ENCODE measurements at places on chromosomes 2 and 18.

DNA sequence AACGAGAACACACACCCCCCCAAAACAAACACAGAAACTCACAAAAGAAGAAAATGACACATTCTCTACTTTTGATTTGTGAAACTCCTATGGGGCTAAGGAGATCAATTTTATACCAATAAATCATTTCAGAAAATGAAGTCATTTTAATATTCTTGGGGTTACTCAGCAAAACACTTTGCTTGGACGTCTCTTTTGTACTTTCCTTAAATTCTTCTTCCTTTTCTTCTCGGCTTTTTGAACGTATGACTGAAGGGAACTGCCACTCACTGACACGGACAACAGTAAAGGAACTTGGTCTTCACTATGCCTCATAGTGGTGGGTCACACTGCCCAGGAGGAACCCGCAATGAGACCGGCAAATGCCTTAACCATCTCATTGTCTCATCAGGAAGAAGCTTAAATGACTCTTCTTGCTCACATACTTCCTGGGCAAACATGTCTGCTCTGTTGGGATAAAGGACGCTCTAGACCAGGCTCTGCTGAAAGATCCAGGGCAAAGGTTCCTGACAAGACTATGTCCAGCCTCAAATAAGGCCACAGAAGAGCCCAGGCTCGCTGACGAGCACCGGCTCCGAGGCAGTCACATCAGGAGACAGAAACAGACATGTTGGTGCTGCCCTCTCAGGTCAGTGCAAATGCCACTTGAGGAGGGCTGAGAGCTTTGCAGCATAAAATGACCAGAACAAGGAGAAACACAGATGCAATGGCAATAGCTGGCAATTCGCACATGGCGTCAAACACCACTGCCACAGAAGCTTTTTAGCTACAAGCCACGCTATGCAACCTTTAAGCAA is 205.5 kb downstream of the TGIF1 start:
- no peak for DNase-seq

- DNase-seq: no peak
These were observed 46.4 kb upstream of the SPP2 start for GRCh38 chr2:234003972-234004617.

DNA sequence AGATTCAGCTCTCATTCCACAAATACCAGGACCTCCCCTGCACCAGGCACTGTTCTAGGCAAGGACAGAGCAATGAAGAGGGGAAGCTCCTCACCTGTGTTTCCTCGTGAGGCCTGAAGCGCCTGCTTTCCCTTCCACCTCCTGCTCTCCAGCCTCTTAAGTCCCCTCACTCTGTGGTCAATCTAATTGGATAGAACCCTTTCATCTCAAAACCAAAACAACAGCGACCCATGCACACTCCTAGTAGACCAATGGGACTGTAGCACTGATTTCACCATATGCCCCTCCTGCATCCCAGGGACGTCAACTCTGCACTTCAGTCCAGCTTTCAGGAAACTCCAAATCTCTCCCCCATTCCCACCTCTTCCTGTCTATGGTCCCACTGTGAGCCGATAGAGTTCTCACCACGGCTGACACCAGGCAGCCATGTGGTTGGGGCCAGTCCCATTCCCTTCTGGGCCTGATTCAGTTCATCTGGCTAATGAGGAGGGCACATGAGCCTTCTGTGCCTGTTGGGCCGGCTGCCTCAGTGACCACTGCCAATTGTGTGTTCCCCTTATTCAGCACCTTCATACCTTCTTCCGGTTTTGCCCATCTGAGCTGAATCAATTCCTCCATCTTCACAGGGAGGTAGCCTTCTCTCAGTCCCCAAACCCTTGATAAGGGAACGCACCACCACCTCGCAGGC is 33.3 kb upstream of the MAT2A start:
- DNase-seq: no peak

GRCh38 chr2:165660361-165660760 is 133.7 kb downstream of the GALNT3 start:
- no peak for DNase-seq

- no peak for DNase-seq
These were observed 7.2 kb downstream of the AGAP1 start for GRCh38 chr2:235500761-235501672.

- no peak for DNase-seq
These were observed 9.8 kb downstream of the FZD7 start for GRCh38 chr2:202043475-202043874.

GRCh38 chr2:134153294-134153880 is 100.5 kb upstream of the MGAT5 start:
- DNase-seq: no peak

DNA sequence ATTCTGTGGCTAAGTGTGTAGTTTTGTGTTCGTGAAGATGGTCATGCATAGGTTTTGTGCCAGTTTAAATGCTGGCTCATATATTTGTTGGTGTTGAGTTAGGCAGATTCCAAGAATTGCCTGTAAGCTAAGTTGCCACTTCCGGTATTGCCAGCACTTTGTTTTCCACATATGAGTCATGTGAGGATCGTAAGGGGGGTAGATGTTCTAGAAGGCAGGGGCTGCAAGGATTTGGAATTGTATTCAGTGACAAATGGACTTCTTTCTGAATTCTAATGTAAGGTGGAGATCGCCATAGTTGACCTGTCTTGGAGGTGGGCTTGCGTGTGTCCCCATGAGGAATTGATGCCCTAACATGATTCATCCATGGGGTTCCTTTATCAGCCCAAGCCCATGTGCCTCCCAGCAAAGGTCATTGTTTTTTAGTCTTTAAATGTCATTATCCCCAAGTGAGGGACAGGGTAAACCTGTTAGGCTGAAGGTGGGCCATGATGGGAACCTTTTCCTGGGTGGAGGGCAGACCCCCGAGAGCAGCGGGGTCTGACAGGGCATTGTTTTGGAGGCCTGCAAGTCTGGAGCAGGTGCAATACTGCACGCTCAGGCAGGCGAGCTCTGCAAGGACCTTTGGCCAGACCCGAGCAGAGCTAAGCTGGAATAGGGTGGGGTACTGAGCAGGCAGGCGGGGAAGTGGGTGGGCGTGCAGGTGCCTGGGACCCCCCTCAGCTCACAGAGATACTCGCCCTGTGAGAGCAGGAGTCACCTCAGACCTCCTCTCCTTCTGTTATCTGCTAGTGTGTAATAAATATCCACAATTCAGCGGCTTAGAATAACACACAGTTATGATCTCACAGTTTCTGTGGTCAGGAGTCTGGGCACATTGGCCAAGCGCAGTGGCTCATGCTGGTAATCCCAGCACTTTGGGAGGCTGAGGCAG is 77.4 kb downstream of the LRRFIP1 start:
- no peak for DNase-seq

GRCh38 chr2:234569776-234570430 is 73.0 kb upstream of the ARL4C start:
- DNase-seq: no peak

- DNase-seq: no peak
These were observed 94.2 kb upstream of the EFEMP1 start for GRCh38 chr2:56017784-56018183.

GRCh38 chr2:41145066-41145465 is 693.2 kb upstream of the SLC8A1 start:
- no peak for DNase-seq

GRCh38 chr2:240579071-240579762 is 7.3 kb upstream of the CAPN10 start:
- DNase-seq: no peak

DNA sequence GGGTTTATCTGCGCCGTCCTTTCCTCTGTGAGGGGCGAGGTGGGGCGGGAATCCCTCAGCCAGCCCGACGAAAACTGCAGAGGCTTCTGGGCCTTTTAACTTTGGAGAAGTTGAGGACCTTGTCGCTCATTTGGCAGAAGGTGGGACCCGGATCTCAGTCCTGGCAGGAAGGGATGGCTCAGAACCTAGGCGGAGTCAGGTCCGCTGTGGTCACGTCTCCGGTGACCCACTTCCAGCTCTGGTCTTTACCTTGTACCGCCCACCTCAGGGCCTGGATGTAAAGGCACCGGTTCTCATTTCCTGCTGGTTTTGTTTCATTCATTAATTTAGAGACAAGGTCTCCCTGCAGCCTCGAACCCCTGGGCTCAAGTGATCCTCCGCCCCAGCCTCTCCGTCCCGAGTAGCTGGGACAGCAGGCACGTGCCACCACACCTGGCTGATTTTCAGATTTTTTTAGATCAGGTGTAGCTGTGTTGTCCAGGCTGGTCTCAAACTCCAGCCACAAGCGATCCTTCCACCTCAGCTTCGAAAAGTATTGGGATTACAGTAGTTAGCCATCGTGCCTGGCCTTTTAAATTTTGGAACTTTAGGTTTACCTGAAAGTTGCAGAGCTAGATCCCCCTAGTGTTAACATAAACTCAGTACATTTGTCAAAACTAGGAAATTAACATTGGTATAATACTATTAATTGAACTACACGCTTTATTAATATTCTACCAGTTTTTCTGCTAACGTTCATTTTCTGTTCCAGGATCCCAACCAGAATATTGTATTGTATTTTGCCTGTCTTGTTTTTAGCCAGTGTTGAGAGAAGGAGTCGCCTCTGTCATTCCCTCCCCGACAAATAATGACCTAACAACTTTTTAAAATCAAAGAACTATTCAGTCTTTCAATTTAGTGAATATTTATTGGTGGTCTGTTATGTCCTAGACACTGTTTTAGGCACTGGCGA is 852 bp downstream of the POLI start:
- DNase-seq: no peak

- DNase-seq: no peak
These were observed 189.6 kb upstream of the SP5 start for GRCh38 chr2:170525566-170525900.

DNA sequence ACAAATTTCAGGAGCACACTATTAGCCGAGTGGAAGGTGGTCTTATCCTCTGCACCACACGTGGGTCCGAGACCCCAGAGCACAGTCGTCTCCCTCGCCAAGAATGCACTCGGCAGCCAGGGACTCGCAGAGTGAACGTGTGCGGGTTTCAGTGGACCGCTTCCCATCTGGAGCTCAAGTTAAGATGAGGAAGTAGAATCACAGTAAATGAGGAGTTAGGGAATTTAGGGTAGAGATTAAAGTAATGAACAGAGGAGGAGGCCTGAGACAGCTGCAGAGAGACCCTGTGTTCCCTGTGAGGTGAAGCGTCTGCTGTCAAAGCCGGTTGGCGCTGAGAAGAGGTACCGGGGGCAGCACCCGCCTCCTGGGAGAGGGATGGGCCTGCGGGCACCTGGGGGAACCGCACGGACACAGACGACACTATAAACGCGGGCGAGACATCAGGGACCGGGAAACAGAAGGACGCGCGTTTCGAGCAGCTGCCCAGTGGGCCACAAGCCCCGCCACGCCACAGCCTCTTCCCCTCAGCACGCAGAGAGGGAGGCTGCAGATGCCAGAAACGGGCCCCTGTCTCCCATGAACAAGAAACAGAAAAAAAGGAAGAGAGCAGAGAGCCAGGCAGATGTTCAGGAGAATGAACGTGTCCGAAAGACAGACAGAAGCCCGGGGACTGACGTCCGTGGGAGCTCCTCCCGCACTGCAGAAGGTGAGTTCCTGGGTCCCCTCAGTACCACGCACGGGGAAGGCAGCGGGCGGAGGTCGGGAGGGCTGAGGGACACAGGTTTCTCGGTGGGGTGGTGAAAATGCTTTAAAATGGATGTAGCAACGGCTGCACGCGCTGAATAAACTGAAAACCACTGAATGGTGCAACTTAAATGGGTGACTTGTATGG is 5.4 kb upstream of the KCNG2 start:
- DNase-seq: no peak

DNA sequence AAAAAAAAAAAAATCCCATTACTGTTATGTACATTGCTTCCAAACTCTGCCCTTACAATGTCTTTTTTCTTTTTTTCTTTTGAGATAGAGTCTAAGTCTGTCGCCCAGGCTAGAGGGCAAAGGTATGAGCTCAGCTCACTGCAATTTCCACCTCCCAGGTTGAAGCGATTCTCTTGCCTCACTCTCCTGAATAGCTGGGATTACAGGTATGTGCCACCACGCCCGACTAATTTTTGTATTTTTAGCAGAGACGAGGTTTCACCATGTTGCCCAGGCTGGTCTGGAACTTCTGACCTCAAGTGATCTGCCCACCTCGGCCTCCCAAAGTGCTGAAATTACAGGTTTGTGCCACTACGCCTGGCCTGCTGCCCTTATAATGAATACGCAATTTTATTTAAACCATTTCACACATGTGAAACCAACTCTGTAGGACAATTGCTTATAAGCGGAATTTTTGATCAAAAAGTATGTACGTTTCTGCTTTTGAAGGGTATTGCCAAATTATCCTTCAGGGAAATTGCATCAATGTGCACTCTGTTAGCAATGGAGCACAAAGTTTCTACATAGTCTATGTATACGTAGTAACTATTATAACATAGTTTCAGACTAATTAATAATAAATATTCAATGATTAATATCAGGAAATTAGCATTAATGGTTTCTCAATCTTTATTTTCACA is 55.7 kb upstream of the ACTR3 start:
- no peak for DNase-seq

- DNase-seq: no peak
These were observed 60.4 kb upstream of the SIX2 start for GRCh38 chr2:45069684-45070083.

- DNase-seq: no peak
These were observed 223.2 kb upstream of the PXDN start for GRCh38 chr2:1967242-1968208.

- DNase-seq: no peak
These were observed 26.6 kb downstream of the SMCHD1 start for GRCh38 chr18:2681993-2682603.

DNA sequence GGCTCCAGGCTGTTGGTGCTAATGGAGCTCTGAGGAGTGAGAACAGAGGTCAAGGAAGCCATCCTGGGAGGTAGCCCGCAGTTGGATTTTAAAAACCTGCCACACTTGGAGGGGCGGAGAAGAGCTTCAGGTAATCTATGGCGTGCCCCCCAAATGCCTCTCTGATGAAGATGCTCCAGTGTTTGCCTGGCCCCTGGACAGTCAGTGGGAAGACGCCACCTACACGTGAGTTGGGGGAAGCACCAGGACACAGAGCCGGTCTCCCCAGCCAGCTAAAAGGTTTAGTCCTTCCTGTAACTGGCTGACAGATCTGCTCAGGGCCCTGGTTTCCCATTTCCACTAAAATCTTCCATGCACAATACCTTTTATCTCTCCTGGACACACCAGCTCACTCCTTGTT is 225.0 kb downstream of the TTC32 start:
- no peak for DNase-seq

- DNase-seq: no peak
These were observed 1018.9 kb upstream of the ZEB2 start for GRCh38 chr2:145538661-145539350.

DNA sequence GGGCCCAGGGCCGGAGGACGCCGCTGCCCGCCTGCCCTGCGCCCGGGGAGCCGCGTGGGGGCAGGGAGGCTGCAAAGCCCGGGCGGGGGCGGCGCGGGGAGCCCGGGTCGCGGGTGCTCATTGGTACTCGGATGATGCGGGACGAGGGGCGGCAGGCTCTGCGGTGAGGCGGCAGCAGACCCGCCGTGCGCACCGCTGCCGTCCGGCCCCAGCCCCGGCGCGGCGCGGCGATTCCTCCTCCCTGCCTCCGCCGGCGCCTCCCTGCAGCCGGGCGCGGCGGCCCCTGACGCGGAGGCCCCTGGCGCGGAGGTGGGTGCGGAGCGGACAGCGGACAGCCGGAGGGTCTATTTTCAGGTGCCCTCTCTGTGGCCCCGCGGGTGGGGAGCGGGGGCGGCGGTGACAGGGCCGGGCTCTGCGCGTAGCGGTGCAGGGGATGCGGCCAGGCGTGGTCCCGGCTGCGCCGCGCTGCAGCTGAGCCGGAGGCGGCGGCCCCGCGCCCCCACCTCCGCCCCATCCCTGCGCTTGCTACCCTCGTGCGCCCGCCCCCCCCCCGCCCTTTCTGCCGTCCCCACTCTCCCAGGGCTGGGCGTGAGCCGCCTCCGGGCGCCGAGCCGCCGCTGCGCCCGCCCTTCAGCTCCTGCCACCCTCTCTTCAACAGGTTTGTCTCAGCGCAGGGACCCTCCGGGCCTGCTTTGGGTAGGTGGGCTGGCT is 640 bp downstream of the SPTBN1 start:
- DNase-seq: no peak

GRCh38 chr18:70188113-70188512 is 17.4 kb downstream of the RTTN start:
- DNase-seq: no peak

All from GM18507 (cell line).